ENCODE measurements at places on chromosomes 3 and 15.
A peak's percentile ranks its signal among the peaks of the same experiment; 100 is the strongest.

- no peak for DNase-seq
Measured at GRCh38 chr3:171228240-171228639, 201.7 kb upstream of the SLC2A2 start.

GRCh38 chr3:79555655-79556054 lies 212.1 kb downstream of the ROBO1 start:
- DNase-seq: no peak

GRCh38 chr15:42367041-42367440 lies 7.7 kb downstream of the CAPN3 start:
- no peak for DNase-seq

DNA sequence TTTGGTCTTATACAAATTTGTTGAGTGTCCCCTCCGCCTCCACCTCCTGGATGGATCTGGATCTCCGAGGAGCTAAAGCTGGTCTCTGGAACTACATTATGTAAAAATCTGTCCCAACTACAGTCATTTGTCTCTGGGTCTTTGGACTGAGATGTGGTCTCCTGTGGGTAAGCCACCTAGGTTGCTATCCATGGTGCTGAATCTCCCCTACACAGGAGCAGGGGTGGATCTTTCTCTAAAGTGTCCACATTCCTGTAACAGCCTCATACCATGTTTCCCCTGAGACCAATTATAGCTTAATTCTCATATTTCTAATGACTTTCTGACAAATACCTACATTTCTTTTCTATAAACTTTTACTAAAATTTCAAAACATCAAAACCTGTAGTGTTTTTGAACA lies 625.8 kb downstream of the TAFA4 start:
- no peak for DNase-seq

GRCh38 chr3:186150041-186150830 lies 41.3 kb upstream of the ETV5 start:
- DNase-seq: no peak

DNA sequence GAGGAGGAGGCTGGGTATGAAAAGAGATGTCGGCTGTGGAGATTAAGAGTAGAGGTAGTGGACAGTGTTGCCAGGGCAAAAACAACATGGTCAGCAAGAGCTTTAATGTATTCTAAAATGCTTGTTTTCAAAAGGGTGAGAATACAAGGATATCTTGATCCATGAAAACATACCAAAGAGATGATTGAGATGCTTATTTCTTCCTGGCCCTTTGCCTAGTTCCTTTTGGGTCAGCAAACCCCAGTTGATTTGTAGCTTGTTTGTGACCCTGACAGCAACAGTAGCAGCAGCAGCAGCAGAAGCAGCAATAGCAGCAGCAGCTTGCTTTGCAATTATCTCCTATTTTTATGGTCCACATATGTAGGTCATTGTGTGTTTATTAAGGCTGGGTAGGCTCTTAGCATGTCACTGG lies 337.3 kb downstream of the LPP start:
- no peak for DNase-seq

DNA sequence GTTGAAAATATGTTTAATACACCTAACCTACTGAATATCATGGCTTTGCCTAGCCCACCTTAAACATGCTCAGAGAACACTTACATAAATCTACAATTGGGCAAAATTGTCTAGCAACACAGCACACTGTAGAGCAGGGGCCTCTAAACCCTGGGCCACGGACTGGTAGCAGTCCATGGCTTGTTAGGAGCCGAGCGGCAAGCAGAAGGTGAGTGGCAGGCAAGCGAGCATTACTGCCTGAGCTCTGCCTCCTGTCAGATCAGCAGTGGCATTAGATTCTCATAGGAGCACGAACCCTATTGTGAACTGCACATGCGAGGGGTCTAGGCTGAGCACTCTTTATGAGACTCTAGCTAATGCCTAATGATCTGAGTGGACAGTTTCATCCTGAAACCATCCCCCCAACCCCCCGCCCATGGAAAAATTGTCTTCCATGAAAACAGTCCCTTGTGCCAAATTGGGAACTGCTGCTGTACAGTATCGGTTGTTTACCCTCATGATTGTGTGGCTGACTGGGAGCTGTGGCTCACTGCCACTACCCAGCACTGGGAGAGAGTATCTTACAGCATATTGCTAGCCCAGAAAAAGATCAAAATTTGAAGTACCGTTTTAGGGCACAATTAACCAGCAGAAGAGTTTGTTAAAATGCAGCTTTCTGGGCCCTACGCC lies 26.1 kb downstream of the CMSS1 start:
- no peak for DNase-seq

- DNase-seq: no peak
Measured at GRCh38 chr15:66252685-66253417, 699 bp downstream of the MEGF11 start.

DNA sequence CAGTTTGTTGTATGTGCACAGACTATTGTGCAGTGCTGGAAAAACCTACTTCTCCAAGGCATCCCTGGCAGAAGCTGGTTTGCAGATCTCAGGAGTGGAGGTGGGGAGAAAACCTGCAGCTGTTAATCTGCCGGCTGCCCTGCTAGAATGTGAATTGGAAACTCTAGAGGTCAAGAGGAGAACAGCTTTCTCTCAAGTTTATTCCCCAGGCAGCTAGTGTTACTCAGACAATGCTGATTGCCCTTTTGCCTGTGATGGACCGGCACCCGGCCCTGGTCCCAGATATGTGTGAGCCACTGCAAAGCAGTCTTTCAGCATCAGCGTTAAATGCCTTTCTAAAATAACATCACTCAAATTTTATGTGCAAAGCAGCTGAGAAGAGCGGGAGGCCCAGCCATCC lies 129.7 kb upstream of the TPM1 start:
- DNase-seq: no peak

DNA sequence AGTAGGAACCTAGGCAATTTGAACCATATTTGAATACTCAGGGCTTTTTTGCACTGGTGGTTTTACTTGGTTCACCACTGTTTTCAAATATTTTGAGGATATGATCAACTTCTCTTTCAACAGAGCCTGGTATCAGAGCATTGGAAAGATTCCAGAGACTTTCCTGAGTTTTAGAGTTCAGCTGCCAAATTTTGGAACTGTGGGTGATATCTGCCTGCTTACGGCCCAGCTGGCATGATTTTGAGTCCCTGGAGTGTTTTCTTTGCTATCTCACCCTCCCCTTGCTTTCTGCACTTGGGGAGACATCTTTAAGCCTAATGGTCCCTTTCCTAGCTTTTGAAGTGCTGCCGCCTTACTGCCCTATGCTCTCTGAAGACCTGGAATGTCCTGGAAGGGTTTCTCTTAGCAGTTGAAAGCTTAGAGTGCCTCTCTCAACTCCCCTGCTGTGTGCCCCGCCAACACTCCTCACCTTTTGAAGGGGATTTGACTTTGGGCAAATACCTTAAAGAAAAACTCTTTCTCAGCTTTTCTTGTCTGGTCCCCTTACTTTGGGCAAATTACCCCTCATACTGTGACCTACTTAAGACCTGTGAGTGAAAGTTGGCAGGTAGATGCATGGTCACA lies 539.1 kb downstream of the MFSD1 start:
- no peak for DNase-seq

DNA sequence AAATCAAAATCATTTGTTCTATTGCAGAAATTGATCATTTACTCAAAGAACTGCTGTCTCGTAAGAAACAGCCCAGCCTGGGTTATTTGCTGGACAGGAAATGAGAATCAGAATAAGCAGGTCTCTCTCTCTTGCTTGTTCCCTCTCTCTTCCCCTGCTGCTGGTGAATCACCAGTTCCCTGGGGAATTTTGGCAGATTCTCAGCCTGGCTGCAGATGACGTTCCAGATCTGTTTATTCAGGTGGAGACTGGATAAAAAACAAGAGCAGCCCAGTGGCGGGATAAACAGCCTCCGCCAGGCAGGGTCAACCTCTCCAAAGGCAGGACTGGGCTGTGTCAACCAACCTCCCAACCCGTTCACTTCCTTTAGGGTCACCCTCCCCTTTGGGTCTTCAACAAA lies 72.1 kb downstream of the LRIG1 start:
- no peak for DNase-seq

DNA sequence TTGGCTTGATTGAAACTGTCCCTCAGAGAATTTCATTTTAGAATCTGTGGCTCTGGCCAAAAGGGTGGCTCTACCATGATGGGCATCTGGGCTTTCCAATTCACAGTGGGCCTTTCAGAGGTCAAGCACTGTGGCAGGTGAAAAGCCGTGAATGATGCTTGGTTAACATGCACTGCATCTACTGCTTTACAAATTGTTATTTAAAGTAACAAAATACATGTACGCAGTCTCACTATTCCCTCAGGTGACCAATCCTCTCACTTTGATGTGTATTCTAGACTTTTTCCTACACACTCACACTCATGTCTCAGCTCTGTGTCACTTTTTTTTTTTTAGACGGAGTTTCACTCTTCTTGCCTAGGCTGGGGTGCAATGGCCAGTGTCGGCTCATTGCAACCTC lies 70.5 kb downstream of the MGLL start:
- no peak for DNase-seq

DNA sequence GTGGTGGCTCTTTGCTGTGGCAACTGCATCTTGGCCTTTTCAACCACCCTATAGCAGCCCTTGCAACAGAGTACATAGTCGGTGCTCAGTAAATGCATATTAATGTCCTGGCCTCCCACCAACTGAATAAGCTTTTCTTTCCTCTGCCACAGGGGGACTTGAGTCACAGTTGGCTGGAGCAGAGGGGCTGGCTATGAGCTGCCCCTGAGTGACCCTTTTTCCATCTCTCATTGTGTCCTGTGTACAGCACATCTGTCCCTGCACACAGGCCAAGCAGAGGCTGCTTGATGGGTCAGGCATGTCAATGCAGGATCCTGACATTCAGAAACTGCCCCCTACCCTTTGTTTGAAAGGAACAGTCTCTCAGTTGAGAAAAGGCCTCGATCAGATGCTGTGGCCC lies 22.4 kb downstream of the SPSB4 start:
- no peak for DNase-seq

DNA sequence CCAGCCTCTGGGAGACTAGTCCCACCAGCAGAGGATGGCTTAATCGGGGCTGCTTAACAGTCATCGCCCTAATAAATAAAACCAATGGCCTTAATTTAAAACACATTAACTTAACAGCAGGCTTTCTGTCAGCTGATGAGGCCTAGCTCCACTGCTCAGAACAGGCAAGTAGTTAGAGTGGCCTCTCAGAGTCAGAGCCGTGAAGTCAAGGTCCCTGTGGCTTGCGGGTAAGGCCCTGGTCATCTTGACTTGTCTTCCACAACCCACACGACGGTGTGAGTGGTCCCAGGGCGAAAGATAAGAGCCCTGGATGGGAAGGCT lies 11.8 kb downstream of the XXYLT1 start:
- DNase-seq: no peak

- DNase-seq: no peak
Measured at GRCh38 chr3:119579366-119580066, at the start of gene ADPRH. Gene ADPRH, plus strand, starts transcription at chr3:119579492. Its CDS starts 2,678 bp downstream, at chr3:119582170.

DNA sequence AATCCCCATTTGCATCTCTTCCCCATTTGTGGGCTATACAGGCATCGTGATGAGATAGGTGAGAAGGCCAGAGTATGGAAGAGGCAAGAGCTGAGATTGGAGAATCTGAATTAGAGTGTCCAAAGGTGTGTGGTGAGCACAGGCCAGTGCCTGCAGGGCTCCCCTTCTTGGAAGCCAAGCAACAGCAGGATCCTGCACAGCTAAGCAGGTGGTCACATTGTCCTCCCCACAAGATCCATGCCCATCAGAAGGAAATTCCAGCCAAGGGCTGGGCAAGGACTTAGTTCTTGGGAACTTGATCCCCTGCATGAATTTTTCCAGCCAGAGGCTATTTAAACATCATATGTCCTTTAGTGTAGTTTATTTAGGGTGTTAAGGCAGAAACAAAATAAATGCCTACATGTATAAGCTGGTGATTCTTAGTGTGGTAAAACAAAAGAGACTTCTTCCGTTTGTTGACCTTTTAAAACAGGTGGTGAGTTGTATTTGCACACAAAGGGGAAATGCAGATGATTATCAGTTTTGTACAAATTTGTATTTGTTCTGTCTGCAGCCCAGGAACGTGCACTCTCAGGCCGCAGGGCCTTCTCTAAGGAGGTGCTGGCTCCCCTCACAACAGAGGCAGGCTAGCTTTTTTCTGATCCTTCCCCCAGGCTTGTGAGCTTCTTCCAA lies 110.2 kb downstream of the PLCL2 start:
- no peak for DNase-seq

DNA sequence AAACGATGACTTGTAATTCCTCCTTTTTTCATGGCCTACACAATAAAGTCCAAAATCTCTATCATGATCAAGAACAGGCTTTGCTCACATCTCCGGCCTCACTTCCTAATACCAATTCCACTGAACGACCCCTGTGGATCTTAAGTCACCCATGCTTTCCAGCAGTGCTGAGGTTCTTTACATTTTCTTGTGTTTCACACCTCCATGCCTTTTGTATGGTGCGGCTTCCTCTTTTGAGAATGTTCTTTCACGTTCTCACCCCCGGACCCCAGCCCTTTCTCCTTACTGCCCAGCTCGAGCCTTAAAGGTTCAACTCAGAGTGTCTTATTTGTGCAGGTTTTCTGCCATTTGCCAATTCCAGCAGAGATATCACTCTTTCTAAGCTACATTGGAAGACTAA lies 70.1 kb downstream of the CSNK1G1 start:
- DNase-seq: no peak

DNA sequence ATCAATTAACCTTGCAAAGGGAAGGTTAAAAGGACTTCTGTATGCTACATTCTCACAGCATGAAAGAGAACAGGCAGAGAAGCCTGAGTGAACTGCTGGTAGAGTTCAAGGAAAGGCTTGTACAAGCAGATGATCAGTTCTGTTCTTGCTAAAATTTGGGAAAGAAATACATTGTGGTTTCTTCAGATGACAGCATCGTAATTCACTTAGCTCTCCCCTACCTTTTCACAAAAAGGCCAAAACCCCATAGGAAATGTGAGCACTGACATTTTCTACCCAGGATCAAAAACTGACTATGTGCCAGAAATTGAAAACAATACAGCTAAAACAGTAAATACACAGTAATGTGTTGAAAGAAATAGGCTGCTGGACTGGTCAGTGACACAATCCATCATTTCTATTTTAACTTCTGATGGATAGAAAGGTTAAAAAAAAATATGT lies 216.4 kb downstream of the DPH6 start:
- no peak for DNase-seq

- DNase-seq: peak; percentile 78
Measured at GRCh38 chr3:14947100-14947885, at the start of gene NR2C2. Gene NR2C2, plus strand, starts transcription at chr3:14947583. Its CDS starts 56,332 bp downstream, at chr3:15003915.

- no peak for DNase-seq
Measured at GRCh38 chr3:168088106-168088720, 7.5 kb downstream of the GOLIM4 start.

DNA sequence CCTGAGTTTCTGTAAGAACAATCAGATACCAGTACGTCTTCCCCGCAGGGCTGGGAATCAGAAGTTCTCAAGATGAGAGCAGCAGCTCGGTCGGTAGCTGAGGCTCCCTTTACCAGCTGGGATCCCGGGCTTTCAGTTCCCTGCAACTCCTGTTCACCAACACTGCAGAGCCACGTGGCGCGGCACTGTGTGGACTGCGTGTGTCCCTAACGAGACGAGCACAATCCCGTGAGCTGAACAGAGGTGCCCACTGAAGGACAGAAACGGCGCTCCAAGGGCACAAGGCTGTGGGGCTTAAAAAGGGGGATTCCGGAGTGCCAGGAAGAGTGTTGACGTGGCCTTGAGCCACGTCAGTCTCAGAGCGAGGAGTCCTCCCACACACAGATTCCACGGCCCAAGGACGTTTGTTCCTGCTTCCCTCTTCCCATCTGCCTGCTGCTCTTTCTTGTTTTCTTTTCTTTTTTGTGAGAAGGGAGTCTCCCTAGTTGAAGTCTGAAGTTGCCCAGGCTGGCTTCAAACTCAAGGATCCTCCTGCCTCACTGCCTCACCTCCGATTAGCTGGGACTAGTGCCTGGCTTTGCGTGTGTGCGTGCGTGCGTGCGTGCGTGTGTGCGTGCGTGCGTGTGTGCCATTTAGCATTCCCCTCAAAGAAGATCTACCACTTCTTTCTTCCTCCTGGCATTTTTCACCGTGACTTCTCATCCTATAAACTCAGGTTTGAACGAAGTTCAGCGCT lies 37.1 kb upstream of the RPL35A start:
- no peak for DNase-seq

All from central memory CD8-positive, alpha-beta T cell (primary cell).